H1 (cell line): ENCODE measurements at places on chromosomes 6 and 20.

DNA sequence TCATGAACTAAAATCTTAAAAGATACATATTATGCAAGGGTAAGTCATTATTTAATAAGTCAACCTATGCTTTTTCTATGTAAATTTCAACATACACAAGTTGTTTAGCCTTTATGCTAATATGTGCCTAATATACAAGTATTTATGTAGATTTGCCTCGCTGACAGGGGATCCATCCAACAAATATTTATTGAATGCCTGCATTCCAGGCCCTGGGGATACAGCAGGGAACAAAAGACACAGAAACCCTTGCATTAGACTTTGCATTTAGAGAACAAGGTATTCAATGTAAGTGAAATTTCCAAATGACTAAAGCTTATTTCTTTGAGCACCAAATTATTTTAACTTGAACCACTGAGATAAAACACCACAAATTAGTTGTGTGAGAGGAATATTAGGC lies 19.1 kb downstream of the SERINC1 start:
- peaks cover 58% of the 10 kb centered on the region for H3K36me3 ChIP-seq
- no peak for DNase-seq
- H3K4me3 ChIP-seq: no peak overlapping the region
- H3K27me3 ChIP-seq: no peaks in the 10 kb centered on the region
- H3K4me1 ChIP-seq: no peaks in the 10 kb centered on the region; the same call in 1 of the 2 replicates

GRCh38 chr6:22569281-22570184 lies at the start of gene HDGFL1:
Gene HDGFL1 (plus strand): TSS chr6:22569566. CDS start chr6:22569576, 10 bp downstream.
- H3K4me3 ChIP-seq: no peak within 1 kb of the TSS
- no peaks in the 10 kb centered on the region; the same call in 1 of the 2 replicates for H3K27me3 ChIP-seq
- no peaks in the 10 kb centered on the region for H3K36me3 ChIP-seq
- no peak for DNase-seq
- H3K27ac ChIP-seq: no peak within 1 kb of the TSS

GRCh38 chr20:52476074-52476750 lies 284.6 kb upstream of the ZFP64 start:
- peaks cover 1% of the 10 kb centered on the region for H3K27me3 ChIP-seq
- no peaks in the 10 kb centered on the region for H3K4me1 ChIP-seq
- H3K36me3 ChIP-seq: no peaks in the 10 kb centered on the region
- no peak overlapping the region for H3K27ac ChIP-seq
- no peak for DNase-seq

DNA sequence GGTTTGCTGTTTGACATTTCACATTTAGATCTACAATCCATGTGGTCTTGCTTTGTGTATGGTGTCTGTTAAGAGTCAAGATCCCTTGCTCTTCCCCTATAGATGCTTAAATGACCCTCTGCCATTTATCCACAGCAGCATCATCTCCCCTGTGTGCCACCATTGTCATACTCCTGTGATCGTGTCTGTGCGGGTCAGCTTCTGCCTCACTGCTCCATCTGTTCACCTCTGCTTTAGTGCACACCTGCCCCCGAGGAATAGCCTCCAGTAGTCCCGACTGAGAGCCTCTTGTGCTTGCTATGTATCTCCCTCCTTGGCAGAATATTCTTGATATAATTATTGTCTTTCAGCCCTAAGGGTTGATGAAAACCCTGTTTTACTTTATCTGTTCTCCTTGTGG lies 551.2 kb downstream of the CDH26 start:
- H3K27ac ChIP-seq: no peak overlapping the region
- H3K4me1 ChIP-seq: peaks cover 5% of the 10 kb centered on the region
- H3K36me3 ChIP-seq: no peaks in the 10 kb centered on the region
- DNase-seq: no peak
- H3K4me3 ChIP-seq: no peak overlapping the region
- no peaks in the 10 kb centered on the region for H3K27me3 ChIP-seq

DNA sequence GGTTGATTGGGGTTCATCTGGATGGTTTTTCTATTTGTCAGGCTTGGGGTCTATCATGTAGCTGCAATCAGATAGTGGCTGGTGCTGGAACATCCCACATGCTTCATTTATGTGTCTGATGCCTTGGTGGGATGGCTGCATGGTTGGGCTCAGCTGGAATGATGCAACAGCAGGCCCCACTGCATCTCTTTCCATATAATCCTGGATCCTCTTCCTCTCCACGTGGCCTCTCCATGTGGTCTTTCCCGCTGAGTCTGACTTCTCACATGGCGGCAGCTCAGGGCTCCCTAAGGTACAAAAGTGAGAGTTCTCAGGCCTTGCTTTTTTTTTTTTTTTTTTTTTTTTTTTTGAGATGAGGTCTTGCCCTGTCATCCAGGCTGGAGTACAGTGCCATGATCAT lies 65.0 kb upstream of the SUPT3H start:
- H3K27me3 ChIP-seq: no peaks in the 10 kb centered on the region
- H3K27ac ChIP-seq: no peak overlapping the region
- H3K4me3 ChIP-seq: no peak overlapping the region
- no peak for DNase-seq
- peaks cover 10% of the 10 kb centered on the region for H3K4me1 ChIP-seq
- H3K36me3 ChIP-seq: no peaks in the 10 kb centered on the region
